ENCODE measurements at places on chromosomes 16 and 17.

GRCh38 chr16:53159781-53160436, 105.1 kb downstream of the CHD9 start:
- no peak for DNase-seq

DNA sequence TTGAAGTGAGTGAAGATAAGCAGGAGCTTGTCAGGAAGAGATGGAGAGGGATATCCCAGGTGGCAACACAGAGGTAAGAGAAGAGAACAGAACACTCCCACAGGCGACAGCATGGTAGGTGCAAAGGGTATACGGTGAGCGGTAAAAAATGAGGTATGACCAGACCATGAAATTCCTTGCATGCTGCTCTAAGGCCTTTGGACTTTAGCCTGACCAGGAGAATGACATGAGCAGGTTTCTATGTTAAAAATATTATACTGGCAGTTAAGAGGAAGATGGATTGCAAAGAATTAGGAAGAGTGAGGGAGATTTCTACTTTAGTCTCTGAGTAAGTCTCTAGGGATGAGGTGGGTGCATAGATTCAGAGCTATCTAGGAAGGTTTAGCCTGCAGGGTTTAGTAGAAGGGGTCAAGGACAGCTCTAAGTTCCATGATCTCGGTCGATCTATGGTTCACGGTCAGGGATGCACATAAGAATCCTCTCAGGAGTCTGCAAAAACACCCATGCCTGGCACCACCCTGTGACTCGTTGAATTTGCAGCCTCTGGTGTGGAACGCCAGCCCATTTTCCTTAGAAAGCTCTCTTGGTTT, 65.7 kb downstream of the HLF start:
- no peak for DNase-seq

GRCh38 chr17:73371285-73371684, 59.5 kb upstream of the CDC42EP4 start:
- no peak for DNase-seq

DNA sequence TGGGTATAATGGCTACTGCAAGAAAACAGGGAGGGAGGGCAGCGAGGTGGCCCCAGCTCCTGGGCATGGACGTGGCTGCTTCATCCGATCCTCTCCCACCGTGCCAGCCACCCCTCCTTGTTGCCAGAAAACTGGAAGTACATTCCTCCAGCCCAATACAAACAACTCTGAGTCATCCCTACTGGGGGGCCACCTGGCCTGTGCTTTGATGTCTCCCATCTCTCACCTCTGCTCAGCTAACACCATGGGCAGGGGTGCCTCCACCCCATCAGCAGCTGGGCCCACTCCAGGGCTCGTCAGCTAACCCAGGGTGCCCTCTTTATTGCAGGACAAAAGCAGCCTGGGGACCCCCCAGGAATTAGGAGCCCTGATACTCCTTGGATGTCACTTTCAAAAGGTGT, 2.0 kb downstream of the RHBDF2 start:
- no peak for DNase-seq

- DNase-seq, result peak; percentile 61
Observed at GRCh38 chr16:566475-567372, at the start of gene NHLRC4. Gene NHLRC4, plus strand, starts transcription at chr16:567005. Its CDS starts 1,043 bp downstream, at chr16:568048.

GRCh38 chr16:46713634-46714033, 24.2 kb downstream of the ORC6 start:
- no peak for DNase-seq

DNA sequence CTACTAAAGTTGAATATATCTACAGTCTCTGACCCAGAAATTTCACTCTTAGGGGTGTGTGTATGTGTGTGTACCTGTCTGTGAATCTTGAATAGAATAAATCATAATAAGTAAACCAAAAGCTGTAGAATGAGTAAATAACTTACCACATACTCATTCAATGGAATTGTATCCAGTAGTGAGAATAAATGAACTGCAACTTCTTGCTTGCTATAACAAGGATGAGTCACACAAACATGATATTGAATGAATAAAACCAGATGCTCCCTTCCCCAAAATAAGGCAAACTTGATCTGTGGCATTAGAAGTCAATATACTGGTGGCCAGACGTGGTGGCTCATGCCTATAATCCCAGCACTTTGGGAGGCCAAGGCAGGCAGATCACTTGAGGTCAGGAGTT, 259.8 kb upstream of the MON1B start:
- DNase-seq, result no peak

DNA sequence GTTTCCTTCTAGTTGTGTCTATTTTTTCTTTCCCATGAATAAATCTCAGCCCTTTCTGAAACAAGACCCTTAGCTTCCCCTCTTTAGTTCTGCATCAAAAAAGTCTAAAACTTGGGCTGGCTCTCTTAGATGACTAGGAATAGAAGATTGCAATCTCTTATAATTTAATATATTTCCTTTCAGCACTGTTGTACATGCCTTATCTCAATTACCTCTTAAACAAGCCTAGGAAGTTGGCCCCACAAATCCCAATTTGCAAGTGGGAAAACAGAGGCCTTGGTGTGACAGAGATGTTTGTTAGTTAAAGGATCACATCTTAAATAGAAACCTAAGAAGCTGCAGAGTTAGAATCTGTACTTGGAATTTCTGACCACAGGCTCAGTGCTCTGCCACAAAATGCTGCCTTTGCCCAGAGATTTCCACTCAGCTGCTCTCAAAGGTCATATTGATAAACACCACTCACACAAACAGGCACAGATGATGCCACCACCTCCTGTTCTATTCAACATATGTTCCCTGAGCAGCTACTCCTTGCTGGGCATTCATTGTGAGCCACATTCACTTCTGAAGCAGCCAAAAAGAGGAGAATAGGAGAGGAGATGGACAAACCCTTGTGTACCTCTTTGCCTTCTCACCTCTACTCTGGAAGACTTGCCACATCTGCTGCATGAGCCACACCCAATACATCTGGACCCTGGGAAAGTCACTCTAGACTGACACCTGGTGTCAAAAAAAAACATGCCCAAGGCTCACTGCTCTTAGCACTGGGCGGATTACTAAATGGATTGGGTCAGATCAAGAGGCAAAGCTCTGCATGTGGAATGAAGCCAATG, 5.5 kb downstream of the CCDC182 start:
- no peak for DNase-seq

- DNase-seq, result no peak
Observed at GRCh38 chr16:89006036-89006752, 29.2 kb upstream of the CBFA2T3 start.

DNA sequence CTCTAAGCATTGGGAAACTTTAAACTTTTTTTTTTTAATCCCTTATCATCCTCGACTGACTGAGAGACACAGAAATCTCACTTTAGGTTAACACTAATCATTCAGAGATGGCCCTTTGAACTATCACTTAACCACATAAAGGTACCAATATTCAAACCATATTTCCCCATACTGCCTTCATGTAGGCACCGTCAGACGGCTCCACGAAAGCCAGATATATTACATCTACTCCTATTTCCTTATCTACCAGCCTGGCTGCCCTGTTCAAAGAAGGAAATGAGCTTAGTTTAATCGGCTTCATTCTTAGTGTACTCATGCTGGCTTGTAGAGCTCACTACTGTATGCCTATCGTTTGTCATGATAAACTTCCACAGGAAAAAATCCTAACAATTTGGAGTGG, 270.9 kb downstream of the CEP112 start:
- DNase-seq, result no peak

- DNase-seq, result no peak
Observed at GRCh38 chr16:16120382-16121184, 102.7 kb downstream of the ABCC6 start.

GRCh38 chr17:43927060-43927864, 15.0 kb downstream of the PPY start:
- no peak for DNase-seq

GRCh38 chr16:65728167-65728566, 606.3 kb upstream of the CDH11 start:
- DNase-seq, result no peak

DNA sequence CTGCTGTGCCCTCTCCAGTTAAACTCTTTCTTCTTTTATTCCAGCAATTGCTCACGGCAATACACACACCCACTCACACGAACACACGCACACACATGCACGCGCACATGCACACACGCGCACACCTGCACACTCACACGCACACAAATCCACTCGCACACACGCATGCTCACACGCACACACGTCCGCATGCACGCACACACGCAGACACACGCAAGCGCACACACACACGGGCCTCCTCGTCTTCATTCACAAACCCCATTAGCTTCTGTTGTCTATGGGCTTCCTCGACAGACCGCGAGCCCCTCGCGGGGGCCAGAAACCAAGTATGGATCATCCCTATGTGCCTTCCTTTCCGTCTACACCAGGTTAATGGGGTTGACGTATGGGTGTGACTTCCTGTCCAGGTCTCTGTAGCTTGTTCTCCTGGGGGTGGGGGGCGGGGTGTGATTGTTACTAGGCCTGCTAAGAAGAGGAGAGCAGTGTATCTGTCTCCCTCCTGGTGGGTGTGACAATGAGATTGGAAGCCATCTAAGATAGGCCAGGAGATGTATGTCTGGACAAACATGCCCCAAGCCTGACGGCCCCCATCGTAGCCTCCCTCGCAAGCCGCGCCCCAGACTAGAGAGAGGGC, 670 bp upstream of the CTF1 start:
- no peak for DNase-seq

GRCh38 chr17:35448899-35449227, 297 bp upstream of the SLFN13 start:
- DNase-seq, result no peak

DNA sequence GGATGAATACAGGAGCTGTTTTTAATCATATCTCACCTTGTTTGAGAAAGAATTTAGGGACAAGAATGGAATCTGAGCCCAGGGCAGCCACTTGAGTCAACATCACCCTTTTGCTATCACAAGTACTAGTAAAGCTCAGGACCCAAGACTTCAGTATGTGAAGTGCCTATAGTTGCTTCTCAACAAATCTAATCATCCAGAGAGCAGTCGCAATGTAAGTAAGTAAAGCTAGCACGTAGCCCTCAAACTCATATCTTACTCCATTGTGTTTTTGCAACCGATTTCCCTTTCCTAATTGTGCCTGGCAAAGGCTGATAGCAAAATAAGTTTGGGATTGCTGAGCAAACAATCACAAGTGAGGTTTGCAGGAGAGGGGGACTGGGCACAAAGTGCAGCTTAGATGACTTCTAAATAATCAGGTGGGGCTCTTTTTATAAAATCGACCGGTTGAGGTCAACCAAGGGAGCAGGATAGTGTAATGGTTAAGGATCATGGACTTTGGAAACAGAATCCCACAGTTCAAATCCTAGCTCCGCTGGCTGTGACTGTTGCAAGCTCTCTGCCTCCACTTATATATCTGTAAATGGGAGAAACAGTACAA, 13.0 kb downstream of the TOB1 start:
- DNase-seq, result no peak

GRCh38 chr16:71972356-71972755, 27.8 kb downstream of the PKD1L3 start:
- DNase-seq, result no peak

GRCh38 chr16:4693956-4694641, 737 bp downstream of the NUDT16L1 start:
- DNase-seq, result peak; percentile 40

- DNase-seq, result peak; percentile 46
Observed at GRCh38 chr17:30093463-30094147, 23.0 kb upstream of the NSRP1 start.

GRCh38 chr17:38507436-38507835, 79.2 kb downstream of the ARHGAP23 start:
- no peak for DNase-seq

DNA sequence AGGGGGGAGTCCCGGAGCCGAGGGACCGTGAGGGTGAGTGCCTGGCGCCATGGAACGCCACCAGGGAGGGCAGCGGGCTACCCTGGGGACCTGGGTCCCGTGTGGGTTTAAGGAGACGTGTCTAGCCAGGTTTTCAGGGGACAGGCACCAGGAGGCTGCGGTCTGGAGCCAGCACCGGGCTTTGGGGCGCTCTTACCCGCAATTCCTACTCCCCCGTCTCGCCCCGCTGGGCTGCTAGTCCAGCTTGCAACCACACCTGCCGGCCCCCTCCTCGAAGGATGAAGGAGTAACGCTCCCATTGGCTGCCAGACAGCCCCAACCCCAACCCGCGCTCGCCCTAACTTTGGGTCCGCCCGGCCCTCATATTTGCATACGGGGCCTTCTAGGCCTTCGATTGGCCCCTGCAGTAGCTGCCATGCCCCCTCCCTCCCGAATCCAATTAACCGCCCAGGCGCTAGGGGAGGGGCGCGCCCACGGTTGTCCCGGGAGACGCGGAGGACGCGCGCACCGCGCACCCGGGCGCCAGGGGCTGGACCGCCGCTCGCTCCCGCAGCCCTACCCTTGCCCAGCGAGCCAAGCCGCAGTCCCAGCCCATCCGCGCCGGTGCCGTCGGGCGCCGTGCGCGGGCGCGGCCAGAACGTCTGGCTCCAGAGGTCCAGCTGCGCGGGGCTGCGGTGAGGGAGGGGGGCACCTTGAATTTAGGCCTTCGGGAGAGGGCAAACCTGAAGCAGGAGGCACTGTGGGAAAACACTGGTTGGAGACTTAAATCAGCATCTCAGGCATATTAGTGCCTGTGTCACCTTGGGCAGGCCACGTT, at the start of gene TTLL6:
Gene TTLL6 (minus strand): TSS at position 456 of the 817 bp plus-strand sequence. CDS start 157 bp downstream, at position 299.
- peak; percentile 72 for DNase-seq

DNA sequence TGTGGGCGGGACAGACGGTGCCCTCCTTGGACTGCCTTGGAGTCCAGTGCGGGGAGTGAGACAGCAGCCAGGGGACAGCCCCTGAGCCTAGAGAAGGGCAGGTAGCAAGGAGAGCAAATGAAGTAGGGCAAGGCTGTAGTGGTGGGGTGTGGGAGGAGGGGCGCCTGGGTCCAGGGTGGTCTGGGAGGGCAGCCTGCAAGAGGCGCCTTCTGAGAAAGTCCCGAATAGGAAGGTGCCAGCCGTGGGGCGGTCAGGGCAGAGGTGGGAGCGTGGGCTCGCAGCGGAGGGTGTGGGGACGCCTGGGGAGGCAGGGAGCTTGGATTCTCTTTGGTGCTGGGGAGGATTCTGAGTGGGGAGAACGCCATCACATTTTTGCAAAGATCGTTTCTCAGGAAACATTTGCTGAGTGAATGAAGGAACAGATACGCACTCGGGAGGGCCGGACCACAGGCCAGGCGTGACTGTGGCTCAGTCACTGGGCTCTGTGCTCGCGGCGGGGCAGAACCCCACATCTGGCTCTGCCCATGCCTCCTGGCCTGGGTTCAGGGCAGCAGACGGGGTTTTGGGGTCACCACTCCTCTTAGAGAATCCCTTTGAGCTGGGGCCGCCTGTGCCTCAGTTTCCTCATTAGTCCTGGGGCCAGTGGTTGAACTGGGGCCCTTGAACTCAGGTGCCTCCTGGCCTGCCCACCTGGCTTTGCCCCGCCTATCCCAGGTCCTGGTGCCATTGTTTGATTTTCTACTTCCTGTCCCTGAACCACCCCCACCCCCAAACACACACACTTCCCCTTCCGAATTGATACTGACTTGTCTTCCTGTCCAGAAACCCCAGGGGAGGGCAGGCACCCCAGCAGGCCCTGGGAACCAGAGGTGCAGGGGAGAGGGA, 4.2 kb downstream of the SNN start:
- DNase-seq, result no peak

DNA sequence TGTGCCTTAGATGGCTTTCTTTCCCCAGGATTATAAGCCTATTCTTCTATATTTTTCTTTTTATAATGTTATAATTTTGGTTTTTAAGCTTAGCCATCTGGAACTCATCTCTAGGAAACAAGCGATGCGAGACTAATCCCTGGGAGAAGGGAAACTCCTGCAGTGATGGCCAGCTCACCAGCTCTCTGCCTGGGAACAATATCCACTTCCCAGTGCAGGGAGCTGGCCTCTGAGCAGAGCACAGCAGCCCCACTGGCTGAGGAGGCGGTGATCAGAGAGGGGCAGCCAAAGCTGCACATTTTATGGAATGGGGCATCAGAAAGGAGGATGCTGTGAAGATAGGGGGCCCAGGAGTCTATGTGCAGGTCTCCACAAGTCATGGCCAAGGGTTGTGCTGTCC, 183.3 kb downstream of the LGALS9B start:
- DNase-seq, result no peak
